ENCODE measurements at places on chromosomes 13 and 19.
A peak's percentile ranks its signal among the peaks of the same experiment; 100 is the strongest.

DNA sequence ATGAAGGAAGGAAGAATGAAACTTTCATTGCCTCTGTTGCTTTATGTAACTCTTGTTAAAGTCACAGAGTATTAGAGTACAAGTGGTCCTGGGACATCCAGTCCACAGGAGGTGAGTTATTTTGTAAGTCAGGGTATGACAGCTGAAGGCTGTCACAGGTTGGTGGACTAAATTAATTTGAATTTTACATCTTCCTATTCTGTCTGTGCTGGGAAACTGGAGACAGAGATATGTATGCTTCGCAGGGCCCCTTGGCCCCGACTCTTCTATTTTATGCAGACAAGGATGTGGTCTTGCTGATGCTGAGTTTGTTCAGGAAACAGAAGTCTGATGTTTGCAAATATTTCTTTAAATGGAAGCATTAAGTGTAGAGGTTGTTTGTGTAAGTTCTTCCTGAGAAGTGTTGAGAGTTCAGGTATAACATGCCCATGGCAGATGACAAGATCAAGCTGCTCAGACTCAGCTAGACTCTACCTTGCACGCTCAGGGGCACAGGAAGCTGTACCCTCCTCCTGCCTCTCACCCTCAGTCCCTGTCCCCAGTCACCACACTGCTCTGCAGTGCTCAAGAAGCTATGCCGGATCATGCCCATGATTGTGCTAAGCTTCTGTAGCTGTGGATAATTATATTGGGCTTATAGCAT, 23.4 kb downstream of the RASL11A start:
- no peak for DNase-seq

DNA sequence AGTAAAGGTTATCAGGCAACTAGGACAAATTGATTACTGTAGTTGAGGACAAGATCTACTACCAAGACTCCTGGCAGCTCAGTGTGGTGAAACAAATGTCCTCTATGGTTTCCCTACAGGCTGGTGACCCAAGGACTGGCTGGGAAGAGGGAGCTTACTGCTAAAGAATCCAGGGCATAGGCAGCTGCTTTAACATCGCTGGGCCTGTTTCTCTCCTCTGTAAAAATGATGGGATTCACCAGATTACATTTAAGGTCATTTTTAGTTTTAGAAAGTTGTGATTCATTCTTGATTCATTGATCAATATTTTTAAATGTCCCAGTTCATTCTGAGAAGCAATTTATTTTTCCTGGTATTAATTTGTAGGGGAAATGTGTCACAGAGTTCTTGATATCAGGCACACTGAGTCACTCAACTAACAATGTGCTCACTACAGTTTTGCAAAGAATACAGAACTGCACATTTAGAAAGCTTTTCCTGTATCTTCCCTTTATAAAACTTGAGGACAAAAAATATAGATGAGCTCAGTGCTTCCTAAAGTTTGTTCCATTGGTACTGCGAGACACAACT, 19.6 kb upstream of the FAM124A start:
- no peak for DNase-seq

DNA sequence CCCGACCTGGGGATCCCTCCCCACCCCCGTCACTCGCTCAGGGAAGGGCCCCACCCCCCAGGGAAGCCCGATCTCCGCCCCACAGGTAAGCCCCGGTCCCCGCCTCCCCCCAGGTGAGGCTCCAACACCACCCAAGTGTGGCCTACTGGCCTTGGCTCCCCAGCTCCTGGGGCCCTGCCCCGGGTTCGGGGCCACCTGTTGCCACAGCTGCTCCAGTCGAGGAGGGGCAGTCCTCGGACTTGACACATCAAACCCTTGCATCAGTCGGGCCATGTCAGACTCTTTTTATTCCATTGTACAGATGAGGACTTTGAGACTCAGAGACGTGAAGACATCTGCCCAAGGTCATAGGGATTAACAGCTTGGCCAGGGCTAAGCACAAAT, 512 bp downstream of the CC2D1A start:
- DNase-seq = peak; percentile 11

DNA sequence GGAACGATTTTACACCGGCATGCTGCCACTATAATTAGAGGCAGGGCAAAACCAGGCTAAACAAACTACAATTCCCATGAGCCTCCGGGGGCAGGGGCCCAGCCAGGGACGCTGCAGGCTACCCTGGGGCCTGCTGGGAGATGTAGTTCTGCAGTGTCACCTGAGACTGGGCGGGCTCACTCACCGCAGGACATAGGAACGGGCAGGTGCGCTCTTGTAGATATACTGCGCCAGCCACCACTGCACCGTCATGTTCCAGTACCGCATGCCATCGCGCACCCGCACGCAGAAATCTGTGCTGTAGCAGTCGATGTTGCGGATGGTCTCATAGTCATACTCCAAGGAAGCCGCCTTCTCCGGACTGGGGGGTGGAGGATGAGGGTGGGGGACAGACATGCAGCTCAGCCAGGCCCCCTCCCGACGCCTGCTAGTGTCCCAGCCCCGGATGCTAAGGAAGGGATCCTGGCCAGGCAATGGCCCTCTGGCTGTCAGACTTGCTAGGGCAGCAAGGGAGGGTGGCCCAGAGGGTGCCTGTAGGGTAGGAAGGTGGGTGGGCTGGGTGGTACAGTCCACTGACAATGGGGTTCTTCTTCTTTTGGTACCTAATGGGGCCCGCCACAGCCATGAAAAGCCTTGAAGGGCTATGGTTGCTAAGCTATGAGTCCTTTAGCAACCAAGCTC, 5.8 kb upstream of the TMC4 start:
- peak; percentile 18 for DNase-seq

- no peak for DNase-seq
Observed at GRCh38 chr13:73481886-73482445, 423.2 kb downstream of the KLF5 start.

- no peak for DNase-seq
Observed at GRCh38 chr13:25732111-25732865, 319.5 kb downstream of the SHISA2 start.

DNA sequence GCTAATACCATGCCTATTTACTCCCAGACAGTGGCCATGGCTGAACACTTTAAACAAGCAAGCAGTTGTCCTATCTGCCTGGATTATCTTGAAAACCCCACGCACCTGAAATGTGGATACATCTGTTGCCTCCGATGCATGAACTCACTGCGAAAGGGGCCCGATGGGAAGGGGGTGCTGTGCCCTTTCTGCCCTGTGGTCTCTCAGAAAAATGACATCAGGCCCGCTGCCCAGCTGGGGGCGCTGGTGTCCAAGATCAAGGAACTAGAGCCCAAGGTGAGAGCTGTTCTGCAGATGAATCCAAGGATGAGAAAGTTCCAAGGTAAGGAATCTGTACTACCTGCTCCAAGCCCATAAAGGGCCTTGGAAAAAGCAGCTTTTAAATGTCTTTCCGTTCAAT, 8.6 kb downstream of the RFPL4AL1 start:
- no peak for DNase-seq

DNA sequence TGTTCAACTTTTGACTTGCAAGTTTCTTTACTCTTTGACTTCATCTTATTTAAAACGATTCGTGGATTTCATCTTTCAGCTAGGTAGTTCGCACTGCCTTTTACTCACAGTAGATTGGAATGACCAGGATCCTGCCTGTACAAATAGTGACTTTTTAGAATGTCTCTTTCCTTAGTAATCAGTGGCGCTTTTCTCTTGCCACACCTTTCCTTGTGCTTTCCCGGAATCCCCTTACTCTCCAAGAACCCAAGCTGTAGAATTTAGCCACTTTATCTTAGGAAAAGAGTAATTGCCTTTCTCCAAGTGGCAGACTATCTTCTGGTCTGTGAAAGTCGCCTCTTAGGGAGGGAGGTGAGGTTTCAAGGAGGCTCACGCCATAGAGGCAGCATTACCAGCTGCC, 123.4 kb downstream of the LMO7 start:
- no peak for DNase-seq

DNA sequence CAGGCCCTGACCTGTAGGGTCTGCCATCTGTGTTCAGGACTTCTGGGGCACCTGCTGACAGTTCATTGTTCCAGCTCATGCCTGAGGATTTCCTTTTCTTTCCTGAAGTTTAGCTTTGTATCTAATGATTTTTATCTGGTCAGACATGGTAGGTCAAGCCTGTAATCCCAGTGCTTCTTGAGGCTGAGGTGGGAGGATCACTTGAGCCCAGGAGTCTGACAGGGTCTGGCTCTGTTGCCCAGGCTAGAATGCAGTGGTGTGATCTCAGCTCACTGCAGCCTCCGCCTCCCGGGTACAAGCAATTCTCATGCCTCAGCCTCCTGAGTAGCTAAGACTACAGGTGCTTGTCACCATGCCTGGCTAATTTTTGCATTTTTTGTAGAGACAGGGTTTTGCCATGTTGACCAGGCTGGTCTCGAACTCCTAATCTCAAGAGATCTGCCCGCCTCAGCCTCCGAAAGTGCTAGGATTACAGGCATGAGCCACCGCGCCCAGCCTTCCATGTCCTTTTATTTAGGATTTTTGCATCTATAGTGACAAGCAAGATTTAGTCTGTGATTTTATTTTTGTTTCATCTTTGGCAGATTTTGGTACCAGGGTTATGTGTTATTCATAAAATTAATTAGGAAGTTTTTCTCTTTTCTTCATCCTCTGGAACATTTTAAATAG, 33.2 kb downstream of the CHST8 start:
- DNase-seq = no peak

DNA sequence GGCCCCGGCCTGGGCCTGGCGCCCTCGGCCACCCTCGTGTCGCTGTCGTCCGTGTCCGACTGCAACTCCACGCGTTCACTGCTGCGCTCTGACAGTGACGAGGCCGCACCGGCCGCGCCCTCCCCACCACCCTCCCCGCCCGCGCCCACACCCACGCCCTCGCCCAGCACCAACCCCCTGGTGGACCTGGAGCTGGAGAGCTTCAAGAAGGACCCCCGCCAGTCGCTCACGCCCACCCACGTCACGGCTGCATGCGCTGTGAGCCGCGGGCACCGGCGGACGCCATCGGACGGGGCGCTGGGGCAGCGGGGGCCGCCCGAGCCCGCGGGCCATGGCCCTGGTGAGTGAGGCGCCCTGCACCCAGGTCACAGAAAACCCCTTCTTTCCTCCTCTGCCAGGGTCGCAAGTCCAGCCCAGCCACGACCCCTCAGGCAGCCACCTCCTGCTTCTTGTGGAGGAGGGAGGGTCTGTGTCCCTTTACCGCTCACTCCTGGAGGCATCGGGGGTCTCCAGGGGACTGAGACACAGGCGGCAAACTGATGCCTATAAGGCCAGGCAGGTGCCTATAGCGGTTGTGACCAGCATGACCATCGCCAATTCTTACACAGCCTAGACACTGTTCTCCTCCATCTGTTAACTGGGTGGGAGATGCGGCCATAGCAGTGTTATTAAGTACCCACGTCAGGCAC, 4.2 kb downstream of the TTC9B start:
- no peak for DNase-seq

- no peak for DNase-seq
Observed at GRCh38 chr13:98050041-98050466, 92.8 kb upstream of the FARP1 start.

GRCh38 chr19:33299051-33299688, 3.2 kb downstream of the CEBPA start:
- DNase-seq = no peak

- no peak for DNase-seq
Observed at GRCh38 chr13:20190481-20191310, 2.0 kb downstream of the GJB2 start.

DNA sequence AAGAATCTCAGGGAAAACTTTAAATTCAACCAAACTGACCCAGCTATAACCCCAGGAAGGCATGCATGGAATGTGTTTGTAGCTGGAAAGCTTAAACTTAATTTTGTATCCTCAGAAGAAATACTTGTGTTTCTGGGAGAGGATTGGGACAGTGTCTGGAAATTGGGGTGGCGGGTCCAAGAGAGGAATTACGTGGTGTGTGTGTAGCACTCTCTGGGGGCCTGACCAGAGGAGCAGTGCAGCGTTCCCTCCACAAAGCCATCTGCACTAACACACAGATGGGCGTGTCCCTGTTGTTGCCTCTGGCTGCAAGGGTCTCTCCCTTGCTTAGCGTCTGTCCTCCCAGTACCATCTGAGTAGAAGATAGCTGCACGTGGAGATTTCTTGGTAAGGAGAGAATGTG, 6.4 kb downstream of the GARRE1 start:
- no peak for DNase-seq

DNA sequence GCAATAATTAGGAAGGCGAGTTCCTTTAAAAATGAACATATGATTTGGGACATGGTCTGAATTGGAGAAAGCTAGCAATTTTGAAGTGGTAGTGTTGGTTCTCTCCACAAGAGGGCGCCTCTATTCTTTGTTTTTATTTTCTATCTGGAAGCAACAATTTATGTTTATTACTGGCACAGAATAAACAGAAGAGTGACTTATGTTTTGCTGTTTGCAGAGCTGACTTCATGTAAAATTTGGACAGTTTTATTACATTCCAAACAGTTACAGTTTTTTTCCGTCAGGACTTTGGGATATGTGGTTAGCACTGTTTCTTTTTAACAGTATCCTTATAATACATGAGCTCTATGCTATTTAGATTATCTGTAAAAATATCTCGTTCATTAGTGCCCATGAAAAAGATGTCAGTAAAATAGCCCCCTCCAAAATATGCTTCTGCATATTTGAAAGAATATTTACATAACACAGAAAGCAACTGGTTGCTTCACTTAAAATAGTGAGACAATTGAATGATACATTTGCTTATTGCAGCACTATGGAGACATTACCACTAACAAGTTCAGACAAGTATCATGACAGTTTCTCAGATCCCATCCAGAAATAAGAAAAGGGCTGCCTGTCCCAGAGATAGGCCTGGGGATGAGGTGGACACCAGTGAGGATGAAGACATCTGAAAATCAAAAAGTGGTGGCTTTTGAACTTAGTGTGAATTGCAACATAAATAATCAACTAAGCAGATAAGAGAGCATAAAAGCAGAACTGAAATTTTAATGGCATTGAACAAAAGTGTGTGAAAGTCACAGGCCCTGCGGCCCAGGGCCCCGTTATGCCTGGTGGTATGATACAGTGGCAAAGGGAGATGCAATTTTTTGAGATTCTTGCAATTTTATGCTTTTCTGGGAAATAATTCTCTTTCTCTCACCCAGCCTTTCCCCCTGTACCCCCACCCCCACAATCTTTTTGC, 32.3 kb upstream of the FGF9 start:
- DNase-seq = peak; percentile 8

- DNase-seq = no peak
Observed at GRCh38 chr13:94706843-94707399, 5.4 kb downstream of the SOX21 start.

GRCh38 chr19:12828494-12828893, 5.9 kb downstream of the RTBDN start:
- DNase-seq = no peak

GRCh38 chr19:3516675-3517207, 10.6 kb downstream of the FZR1 start:
- DNase-seq = no peak

DNA sequence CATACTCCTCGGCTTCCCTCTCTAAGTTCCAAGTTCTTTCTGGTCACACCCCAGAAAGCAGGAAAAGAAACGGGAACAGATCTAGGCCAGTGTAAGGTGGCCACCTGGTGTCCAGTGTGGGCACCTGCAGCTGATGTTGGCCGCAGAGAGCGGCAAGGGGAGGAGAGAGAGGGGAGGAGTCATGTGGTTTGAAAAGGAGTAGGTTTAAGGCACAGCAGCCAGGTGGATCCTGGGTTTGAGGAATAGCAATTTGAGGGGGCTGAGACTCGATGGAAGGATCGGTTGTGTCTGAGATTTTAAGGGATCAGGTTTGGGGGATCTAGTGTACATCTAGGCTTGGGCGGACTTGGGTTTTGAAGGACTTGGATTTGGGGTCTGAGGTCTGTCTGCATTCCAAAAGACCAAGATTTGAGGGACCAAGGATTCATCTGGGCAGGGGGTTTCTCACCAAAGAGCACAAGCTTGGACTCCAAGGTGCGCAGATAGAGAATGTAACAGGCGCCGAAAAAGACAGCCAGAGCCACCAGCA, 1.2 kb downstream of the RABAC1 start:
- peak; percentile 66 for DNase-seq

GRCh38 chr13:103157016-103157415, 90.8 kb upstream of the SLC10A2 start:
- DNase-seq = no peak
